ENCODE measurements at places on chromosomes 2 and 18. TPM values are rescaled to one million over a fixed set of nuclear protein-coding genes. Genes with fewer than 3 reads are reported as not detected.

The REG3A gene
- total RNA-seq, result not detected

The POTEJ gene
- not detected for total RNA-seq

The B3GNT7 gene
- 151 TPM for total RNA-seq

The STRADB gene
- 35.4 TPM for total RNA-seq

GRCh38 chr18:41719808-41720207, 235.2 kb upstream of the PIK3C3 start:
- DNase-seq, result no peak
- peaks cover 3% of the 10 kb centered on the region for H3K4me1 ChIP-seq
- no peak overlapping the region for H3K4me3 ChIP-seq
- no peaks in the 10 kb centered on the region for H3K27me3 ChIP-seq
- H3K36me3 ChIP-seq, result no peaks in the 10 kb centered on the region

- H3K4me3 ChIP-seq, result no peak overlapping the region
- no peaks in the 10 kb centered on the region for H3K36me3 ChIP-seq
- H3K27me3 ChIP-seq, result no peaks in the 10 kb centered on the region
Observed at GRCh38 chr18:10783941-10784340, 258.1 kb downstream of the NAPG start.

DNA sequence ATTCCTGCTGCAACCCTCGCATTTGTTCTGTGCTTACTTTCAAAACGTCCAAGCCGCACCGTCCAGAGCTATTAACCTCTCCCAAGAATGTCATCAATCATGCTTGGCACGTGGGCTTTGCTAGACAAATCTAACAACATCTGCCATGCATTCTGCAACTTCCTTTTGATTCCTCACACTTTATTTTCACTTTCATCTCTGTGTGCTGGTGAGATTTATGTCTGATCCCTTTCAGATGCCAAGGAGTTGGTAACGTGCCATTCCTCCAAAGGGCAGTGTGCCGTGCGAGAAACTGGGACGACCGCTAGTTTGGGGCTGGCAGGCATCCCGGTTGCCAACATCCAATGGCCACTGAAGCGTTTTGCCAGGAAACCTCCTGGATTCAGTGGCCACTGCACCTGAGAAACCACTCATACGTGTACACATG, 230.0 kb upstream of the PARD3B start:
- H3K36me3 ChIP-seq, result no peaks in the 10 kb centered on the region
- peaks cover 45% of the 10 kb centered on the region for H3K4me1 ChIP-seq
- DNase-seq, result no peak
- no peak overlapping the region for H3K4me3 ChIP-seq

DNA sequence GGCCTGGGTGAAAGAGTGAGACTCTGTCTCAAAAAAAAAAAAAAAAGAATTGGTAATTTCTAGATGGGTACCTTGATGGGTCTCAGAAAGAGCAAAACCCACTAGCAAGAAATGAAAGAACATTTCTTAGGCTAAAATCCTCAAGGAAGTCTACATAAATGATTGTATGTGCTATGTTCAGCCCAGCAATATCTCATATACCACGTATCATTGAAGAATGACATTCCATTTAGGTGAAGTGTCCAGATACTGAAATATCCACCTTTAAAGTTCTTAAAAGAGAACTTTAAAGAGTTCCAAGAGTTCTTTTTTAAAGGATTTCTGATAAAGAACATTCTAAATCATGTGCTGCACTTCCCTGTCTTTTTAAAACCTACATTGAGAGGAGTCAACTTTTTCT, 19.2 kb downstream of the NRP2 start:
- no peak for DNase-seq
- H3K27me3 ChIP-seq, result no peaks in the 10 kb centered on the region
- no peak overlapping the region for H3K27ac ChIP-seq
- no peak overlapping the region for H3K4me3 ChIP-seq
- H3K36me3 ChIP-seq, result 0 out of 2 replicates have a peak, but pooled peaks cover 2% of the 10 kb centered on the region

- peak overlapping the region; percentile 91 for H3K27ac ChIP-seq
- peaks cover 36% of the 10 kb centered on the region for H3K4me1 ChIP-seq
- peak overlapping the region; percentile 89 for H3K4me3 ChIP-seq
Observed at GRCh38 chr2:64143169-64144056, 807 bp downstream of the PELI1 start.

DNA sequence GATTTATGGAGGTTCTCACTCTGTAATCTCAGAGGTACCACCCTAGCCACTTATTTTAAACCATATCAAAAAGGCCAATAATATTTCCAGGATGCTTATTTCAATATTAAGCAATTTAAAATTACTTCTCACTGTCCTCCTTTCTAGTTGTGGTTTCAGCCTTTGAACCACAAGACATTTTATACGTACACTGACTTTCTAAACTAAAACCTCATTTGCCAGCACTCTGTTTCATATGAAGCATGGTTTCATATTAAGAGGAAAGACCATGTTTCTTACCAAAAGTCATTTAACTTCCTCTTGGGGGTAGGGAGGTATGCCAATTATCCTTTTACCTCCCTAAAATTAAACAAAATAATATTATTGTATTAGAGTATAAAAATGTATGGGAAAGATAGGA, 399.8 kb downstream of the CDH7 start:
- no peak overlapping the region for H3K27ac ChIP-seq
- H3K27me3 ChIP-seq, result no peaks in the 10 kb centered on the region
- no peak overlapping the region for H3K4me3 ChIP-seq
- H3K4me1 ChIP-seq, result peaks cover 2% of the 10 kb centered on the region
- no peaks in the 10 kb centered on the region for H3K36me3 ChIP-seq

- H3K36me3 ChIP-seq, result peaks cover 7% of the 10 kb centered on the region
- no peak overlapping the region for H3K27ac ChIP-seq
- 0 out of 2 replicates have a peak, but pooled peaks cover 2% of the 10 kb centered on the region for H3K4me1 ChIP-seq
- no peak for DNase-seq
- no peaks in the 10 kb centered on the region for H3K27me3 ChIP-seq
Observed at GRCh38 chr18:40866013-40866645, 1088.9 kb upstream of the PIK3C3 start.

GRCh38 chr18:32420084-32420750, 50.5 kb downstream of the GAREM1 start:
- H3K27ac ChIP-seq, result no peak overlapping the region
- peaks cover 9% of the 10 kb centered on the region for H3K4me1 ChIP-seq
- no peaks in the 10 kb centered on the region for H3K36me3 ChIP-seq
- no peaks in the 10 kb centered on the region for H3K27me3 ChIP-seq
- no peak overlapping the region for H3K4me3 ChIP-seq

GRCh38 chr18:35786365-35787042, 186.0 kb upstream of the RMP24 start:
- H3K4me1 ChIP-seq, result peaks cover 19% of the 10 kb centered on the region
- H3K36me3 ChIP-seq, result peaks cover 1% of the 10 kb centered on the region
- H3K27ac ChIP-seq, result no peak overlapping the region
- no peak for DNase-seq
- H3K4me3 ChIP-seq, result no peak overlapping the region

- no peak overlapping the region for H3K4me3 ChIP-seq
- no peaks in the 10 kb centered on the region for H3K36me3 ChIP-seq
- H3K27ac ChIP-seq, result peak overlapping the region; percentile 4
- H3K27me3 ChIP-seq, result peaks cover 5% of the 10 kb centered on the region
- peak; percentile 35 for DNase-seq
- peaks cover 45% of the 10 kb centered on the region for H3K4me1 ChIP-seq
Observed at GRCh38 chr2:216349366-216349765, 22.9 kb downstream of the MARCHF4 start.
